ENCODE measurements at places on chromosomes 2 and 18.

GRCh38 chr2:18527326-18527725 lies 33.1 kb downstream of the RDH14 start:
- no peak for DNase-seq

GRCh38 chr18:70310560-70311320 lies 21.9 kb downstream of the SOCS6 start:
- DNase-seq, result no peak

GRCh38 chr18:49002045-49002444 lies 51.3 kb upstream of the SMAD7 start:
- DNase-seq, result no peak

GRCh38 chr2:186599186-186599778 lies 9.4 kb downstream of the ITGAV start:
- DNase-seq, result no peak

DNA sequence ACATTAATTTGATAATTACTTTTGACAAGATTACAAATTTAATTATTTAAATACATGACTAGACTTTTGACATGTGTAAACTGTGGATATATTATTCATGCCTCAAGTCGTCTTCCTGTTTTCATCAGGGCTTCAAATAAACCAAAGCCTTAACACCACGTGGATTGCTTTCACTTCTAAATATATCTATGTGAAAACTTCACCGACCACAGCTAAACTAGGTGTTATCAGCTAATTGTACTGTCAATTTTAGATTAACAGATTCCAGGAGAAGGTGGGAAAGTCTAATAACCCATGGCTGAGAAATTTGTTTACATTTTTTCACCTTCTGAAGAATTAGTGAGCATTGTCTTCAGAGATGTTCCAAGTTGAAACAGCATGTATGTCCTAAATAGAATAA lies 494.7 kb upstream of the FAM98A start:
- no peak for DNase-seq

DNA sequence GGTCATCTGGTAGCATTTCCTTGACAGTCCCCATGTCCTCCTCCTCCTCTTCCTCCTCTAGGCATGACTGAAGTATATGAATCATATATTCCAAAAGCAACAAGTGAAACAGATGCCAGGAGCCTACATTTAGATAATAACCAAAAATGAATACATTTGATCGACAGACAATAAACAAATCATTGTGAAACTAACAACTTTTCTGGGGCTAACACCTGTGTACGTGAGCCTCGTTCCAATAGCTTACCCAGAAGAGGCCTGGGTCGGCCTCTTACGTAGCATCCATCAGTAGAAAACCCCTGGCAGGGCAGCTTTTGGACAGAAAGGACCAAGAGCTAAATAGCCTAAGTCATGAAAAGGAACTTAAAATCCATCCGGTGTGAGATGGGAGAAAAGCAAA lies 15.3 kb upstream of the CREG2 start:
- DNase-seq, result no peak

GRCh38 chr18:5710676-5711075 lies 166.9 kb upstream of the EPB41L3 start:
- no peak for DNase-seq

GRCh38 chr18:46297621-46298020 lies 193.4 kb downstream of the HAUS1 start:
- DNase-seq, result no peak

DNA sequence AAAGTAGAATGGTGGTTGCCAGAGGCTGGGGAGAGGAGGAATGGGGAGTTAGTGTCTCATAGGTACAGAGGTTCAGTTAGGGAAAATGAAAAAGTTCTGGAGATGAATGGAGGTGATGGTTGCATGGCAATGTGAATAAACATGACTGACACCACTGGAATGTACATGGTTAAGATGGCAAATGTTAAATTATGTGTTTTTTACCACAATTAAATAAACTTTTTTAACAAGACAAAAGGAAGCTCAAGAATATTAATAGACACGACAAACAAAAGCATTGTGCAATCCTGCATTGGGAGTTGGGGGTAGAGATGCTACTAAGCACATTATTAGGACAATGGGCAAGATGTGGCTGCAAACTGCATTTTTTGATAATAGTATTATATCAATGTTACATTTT lies 147.7 kb downstream of the TWIST2 start:
- DNase-seq, result no peak

GRCh38 chr2:95042472-95043271 lies 17.2 kb downstream of the MAL start:
- no peak for DNase-seq

GRCh38 chr2:100674666-100675065 lies 111.9 kb downstream of the PDCL3 start:
- no peak for DNase-seq

- no peak for DNase-seq
Measured at GRCh38 chr2:199907008-199907714, 3.9 kb upstream of the C2orf69 start.

GRCh38 chr2:49367003-49367402 lies 212.7 kb upstream of the FSHR start:
- DNase-seq, result no peak

- DNase-seq, result no peak
Measured at GRCh38 chr2:104746299-104746698, 107.6 kb upstream of the POU3F3 start.

- DNase-seq, result no peak
Measured at GRCh38 chr2:75751360-75751759, 40.6 kb upstream of the GCFC2 start.

DNA sequence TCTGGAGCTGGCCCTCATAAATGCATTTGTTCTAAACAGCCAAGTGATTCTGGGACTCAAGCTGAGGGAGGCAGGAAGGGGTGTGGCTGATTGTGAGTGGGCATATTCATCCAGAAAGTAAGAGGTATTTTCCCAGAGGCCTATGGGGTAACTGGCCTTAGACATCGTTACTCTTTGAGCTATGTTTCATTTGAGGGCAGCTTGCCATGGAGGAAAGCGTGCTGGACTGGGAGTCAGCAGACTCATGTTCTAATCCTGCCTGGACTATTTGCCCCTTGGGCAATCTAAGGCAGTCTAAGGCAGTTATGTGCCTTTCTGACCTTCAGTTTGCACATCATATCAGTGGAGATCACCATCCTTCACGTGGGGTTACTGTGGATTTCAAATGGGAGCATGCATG lies 93.5 kb upstream of the SLC14A2 start:
- no peak for DNase-seq

DNA sequence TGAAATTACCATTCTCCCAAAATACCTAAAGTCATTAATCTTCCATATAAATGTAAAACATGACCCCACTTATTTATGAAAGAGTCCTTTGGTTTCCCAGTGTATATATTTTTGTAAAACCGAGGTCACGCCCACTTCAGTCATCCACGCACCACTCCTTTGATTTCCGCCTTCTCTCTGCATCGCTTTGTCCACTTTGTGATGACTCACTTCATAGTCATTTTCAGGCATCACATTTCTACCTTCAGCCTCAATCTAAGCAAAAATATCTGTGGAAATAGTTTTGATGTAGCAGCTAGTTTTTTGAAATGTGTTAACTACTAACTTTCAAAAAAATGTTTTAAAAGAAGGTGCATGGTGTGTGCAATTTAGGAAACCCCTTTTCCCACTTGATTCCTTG lies 793.5 kb upstream of the SOX11 start:
- DNase-seq, result no peak

GRCh38 chr2:75680402-75680801 lies 30.3 kb downstream of the GCFC2 start:
- no peak for DNase-seq

DNA sequence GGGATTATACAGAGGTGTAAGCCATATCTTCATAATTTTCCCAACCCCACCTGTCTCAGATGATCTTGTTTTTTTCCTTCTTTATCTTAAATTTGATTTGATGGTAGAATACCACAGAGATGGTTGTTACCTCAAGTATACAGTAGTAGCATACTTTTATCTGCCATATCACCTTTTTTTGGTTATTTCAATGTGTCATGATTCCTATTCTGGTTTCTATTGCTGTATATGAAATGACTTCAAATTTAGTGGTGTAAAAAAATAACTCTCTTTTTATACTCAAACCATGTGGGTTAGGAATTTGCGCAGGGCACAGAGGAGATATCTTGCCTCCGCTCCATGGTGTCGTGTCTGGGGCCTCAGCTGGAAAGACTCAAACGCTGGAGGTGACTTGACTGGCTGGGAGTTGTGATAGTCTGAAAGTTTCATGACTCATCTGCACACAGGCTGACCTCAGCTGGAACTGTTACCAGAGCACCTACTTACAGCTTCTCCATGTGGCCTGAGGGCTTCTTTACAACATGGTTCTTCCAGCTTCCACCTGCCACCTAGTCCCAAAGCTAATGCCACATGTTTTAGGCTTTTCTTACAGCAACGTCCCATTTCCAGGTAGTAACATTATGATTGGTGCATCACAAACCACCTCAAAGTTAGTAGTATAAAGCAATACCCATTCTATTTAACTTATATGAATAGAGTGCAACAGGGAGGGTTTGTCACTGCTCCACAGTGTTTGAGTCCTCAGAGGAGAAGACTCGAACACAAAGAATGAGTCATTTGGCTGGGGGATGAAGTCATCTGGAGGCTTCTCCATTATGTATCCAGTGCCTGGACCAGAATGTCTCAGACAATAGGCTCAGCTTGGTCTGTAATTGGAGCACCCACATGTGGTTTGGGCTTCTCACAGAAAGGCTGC lies 82.3 kb upstream of the XPO1 start:
- no peak for DNase-seq

DNA sequence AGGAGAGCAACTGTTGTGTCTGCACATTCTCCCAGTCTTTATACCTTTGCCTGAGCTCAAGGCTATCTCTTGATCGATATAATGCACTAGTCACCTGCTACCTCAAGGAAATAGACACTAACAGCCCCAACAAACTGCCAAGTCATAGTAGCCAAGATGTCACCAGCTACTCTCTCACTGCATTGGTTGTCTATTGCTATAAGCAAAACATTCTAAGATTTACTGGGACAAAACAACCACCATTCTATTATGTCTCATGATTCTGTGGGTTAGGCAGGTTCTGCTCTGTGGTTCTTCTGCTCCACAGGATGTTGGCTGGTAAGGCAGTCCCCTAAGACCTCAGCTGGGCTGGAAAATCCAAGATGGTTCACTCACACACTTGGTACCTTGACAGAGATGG lies 28.5 kb upstream of the MLPH start:
- no peak for DNase-seq

GRCh38 chr2:45943219-45944044 lies 292.0 kb downstream of the PRKCE start:
- DNase-seq, result no peak

GRCh38 chr2:88074854-88075292 lies 7.2 kb downstream of the SMYD1 start:
- no peak for DNase-seq

DNA sequence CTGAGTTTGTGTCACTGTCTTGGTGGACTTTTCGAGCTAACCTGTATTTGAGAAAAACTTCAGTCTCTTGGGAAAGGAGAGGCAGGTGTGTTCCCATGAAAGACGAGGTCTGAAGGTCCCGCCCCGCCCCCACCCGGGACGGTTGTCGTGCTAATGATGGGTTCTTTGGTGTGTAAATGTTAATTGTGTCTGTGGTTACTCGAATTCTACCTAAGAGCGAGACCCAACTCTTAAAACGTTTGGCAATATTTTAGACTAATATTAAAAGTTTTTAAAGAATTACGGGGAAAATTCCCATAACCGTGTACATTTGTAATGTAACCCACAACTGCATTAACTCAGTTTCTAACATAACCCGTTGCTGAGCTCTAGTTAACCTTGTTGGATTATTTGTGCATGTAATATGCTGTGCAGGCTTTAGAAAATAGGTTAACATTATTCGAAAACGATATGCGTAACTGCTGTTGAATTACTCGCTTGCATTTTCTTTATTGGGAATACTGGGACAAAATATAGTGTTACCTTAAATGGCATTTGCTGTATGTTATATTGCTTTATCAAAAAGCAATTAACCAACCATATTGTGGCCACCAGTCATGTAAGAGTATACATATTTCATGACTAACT lies 833 bp downstream of the EPB41L5 start:
- DNase-seq, result peak; percentile 21

GRCh38 chr2:232132181-232132580 lies 170.7 kb downstream of the DIS3L2 start:
- DNase-seq, result no peak

DNA sequence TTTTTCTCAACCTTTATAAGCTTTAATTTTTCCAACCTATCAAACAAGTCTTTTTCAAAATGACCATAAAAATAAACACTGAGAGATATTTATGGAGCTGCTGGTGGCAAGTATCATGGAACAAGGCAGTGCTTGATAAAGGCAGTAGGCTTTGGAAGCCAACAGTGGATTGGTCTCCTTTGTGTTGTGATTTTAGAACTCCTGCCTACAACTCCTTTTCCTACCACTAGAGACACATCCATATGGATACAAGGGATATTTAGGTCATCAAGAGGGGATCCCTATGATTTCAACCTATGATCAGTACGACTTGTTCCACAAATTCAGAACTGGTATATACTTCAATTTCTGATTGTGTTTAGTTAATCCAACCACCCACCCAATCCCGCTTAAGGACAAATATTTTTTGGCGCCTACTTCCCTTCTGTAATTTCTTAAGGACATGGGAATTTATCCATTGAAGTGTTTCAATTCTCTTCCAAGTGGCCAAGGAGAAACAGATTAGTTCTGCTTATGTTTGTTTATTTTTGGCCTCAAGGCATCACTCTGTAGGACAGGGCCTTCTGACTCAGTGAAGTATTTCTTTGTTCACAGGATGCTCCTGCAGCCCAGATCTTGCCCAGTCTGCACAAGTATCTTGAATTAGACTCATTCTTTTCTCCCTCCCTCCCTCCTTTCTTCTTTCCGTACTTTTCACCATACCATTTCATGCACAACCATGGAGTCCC lies 2119.6 kb upstream of the PIK3C3 start:
- DNase-seq, result no peak

DNA sequence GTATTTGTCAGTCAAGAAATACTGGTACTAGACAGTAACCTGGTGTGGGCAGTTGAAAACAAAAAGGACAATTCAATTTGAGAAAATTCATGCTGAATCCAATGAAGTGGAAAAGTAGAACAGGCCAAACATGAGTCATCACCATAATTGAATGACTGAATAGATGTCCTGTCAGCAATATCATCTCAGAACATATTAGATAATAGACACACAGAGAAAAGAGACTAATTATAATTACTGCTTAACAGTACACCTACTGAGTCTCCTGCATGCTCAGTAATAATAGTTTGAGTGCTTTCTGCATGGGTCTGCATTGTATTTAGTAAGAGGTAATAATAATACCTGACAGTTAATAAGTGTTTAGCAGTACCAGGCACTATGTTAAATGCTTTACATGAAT lies 138.6 kb upstream of the ZC3H15 start:
- no peak for DNase-seq

DNA sequence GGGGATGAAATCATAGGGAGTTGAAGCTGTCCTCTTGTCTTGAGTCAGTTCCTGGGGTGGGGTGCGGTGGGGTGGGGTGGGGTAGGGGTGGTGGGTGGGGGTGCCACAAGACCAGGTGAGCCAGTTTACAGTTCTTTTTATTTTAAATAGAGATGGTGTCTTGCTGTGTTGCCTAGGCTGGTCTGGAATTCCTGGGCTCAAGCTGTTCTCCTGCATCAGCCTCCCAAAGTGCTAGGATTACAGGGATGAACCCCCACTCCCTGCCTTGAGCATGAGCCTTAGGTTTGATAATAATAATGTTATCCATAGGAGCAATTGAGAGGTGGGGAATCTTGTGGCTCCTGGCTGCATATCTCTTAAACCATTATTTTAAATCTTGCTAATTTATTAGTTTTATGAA lies 183.1 kb upstream of the ALPP start:
- DNase-seq, result no peak

Measured in activated naive CD4-positive, alpha-beta T cell treated with anti-CD3 and anti-CD28 coated beads, Interleukin-2, amount 50 U/mL, for 16 hours (primary cell).